ENCODE measurements at places on chromosomes 7 and 10.

DNA sequence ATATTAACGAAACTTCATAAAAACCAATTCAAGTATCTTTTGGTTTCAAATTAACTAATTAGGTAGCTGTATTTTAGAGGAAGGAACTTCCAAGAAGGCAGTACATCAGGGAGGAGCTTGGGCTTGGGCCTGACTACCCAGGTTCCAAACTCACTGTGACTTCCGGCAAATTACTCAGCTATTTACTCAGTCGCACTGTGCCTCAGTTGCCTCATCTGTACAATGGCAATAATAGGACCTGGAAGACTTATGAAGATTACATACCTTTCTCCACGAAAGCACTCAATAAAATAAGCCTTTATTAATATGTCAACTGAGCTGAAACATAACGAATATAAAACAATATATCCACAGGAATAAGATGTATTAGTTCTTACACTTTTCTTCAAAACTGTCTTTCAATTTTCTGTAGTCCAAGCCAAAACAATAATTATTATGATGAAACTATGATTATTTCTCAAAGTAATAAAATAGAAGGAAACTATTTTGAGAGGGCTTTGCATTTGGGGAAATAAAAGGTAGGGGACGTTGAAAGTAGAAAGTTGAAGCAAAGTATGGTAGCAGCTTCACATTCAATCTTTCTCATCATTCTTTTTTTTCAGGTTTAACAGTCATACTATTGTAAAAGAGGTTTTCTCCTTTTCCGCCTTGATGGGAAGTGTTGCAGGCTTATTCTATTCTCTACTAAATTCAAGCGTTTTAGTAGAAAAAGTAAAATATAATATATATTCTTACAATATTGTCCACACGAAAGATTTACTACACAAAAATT is 10.5 kb upstream of the EBLN1 start:
- no peak for DNase-seq

- DNase-seq = peak; percentile 76
Measured at GRCh38 chr7:113374955-113375354, 256.6 kb upstream of the SMIM30 start.

DNA sequence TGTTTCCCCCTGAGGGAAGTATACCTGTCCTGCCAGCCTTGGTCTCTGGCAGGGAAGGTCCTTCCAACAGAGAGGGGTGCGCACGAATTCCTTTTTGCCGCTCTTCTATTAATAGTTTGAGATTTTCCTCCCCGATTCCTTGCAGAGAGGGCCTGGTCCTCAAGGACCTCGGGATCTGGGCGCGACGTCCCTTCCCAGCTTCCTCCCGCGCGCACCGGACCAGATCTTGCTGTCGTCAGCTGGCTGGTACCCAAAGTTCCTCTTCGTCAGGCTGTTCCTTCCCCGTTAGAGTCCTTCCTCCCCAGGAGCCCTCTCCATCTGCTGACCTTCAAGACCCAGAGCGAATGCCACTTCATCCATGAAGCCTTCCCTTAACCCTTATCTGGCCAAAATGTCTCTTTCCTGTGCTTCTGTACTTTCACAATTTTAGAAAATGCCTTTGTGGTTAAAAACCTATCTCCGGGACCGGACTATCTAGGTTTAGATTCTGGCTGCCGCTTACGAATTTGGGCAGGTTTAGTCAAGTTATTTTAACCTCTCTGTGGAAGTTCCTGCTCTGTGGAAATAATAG is 851 bp upstream of the GOT1 start:
- no peak for DNase-seq

GRCh38 chr7:119733127-119733879 is 539.7 kb upstream of the KCND2 start:
- DNase-seq = no peak

GRCh38 chr7:87059525-87060287 is at the start of gene ELAPOR2:
Gene ELAPOR2 (minus strand): TSS chr7:87059654. CDS start chr7:87059513, 141 bp downstream.
- DNase-seq = peak; percentile 88

DNA sequence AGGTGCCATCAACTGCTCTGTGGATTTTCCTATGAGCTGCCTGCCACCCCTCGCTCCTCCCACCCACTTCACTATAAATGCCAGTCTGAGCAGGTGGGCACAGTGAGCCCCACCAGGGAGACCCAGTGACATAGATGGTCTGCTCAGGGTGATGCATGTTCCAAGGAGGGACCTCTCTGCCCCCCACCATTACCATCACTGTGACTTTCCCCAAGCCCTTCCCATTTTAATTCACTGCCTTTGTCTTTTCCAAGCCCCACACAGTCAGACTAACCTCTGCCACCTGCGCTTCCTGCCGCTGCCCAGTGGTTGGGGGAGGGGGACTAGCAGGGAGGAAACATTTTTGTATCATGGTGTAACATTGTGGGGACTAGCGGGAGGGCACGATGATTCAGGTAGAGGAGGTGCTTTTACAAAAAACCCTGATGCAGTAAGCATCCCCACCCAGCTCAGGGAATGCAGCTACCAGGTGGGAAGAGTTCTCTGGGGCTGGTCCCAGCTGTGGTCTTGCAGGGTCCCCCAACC is 24.6 kb downstream of the PRSS2 start:
- DNase-seq = no peak

Measured in DMS 273 treated with DMSO at 0.1 percent for 48 hours (cell line).